ENCODE measurements at places on chromosomes 16 and 17.

- no peak for DNase-seq
These were observed 229.7 kb upstream of the CDH5 start for GRCh38 chr16:66136841-66137240.

GRCh38 chr17:49715216-49715615, 7.5 kb upstream of the SLC35B1 start:
- no peak for DNase-seq

DNA sequence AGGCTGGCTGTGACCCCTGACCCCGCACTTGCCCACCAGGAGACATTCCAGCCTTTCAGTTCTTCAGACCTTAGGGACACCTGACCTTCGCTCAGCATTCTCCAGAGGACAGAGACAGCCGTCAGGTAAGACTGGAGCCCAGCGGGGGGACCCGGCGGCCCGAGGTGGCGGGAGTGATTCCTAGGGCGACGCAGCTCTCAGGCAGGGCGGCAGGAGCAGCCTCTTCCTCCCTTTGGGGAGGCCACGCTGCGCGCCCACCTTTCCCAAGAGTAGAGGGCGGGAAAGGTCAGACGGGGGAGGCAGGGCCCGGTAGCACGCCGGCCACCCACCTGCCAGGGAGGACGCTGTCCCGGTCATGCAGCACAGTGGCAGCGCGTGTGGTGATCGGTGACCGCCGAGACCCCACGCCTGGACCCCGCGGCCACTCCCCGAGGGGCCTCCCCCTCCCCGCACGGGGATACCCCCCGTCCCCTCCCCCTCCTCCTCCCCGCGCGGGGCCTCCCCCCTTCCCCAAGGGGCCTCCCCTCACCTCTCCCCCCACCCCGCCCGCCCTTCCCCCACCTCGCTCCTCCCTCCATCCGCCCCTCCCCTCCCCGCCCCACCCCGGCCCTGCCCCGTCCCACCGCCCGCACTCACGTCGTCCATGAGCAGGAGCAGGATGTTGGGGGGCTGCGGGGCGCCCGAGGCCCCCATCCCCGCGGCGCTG, 472 bp downstream of the GALNS start:
- no peak for DNase-seq

DNA sequence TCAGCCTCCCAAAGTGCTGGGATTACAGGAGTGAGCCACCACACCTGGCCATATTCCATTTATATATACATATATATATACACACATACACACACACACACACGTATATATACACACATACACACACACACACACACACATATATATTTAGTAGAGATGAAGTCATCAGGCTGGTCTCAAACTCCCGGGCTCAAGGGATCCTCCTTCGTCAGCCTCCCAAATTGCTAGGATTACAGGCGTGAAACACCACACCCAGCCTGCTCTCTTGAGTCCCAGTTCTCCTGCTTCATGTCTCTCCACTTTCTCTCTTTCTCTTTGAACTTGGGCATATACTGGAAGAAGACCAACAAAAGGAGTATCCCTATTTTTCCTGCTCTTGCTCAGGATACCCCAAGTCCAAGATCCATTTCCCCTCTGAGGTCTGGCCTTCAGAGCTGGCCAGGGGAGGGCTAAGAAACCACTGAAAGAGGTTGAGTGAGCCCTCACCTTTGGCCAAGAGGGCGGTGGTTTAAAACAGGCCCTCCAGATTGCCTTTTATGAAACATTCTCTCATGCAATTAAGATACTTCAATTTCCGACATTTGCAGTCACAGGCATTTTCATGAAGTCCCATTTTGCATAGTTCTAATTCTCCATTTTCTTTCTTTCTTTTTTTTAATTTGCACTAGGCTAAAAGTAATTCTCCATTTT, 37.9 kb downstream of the CIBAR2 start:
- DNase-seq: no peak

DNA sequence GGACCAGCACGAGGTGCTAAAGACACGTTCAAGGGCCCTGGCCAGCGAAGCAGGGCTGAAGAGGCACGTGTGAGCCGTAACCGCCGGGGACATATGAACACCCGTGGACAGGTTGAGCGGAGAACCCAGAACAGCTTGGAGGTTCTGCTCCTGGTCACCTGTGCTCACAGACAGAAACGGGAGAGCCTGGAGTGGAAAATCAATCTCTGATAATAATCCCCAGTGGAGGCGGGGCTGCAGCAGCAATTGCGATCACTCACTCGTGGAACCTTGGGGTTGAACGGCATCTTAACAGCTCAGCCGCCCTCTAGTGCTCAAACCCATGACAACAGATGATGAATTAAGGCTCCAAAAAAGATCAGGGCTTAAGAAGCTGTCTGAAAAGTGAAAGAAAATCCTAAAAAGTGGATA, 25.6 kb downstream of the WIPI1 start:
- no peak for DNase-seq

DNA sequence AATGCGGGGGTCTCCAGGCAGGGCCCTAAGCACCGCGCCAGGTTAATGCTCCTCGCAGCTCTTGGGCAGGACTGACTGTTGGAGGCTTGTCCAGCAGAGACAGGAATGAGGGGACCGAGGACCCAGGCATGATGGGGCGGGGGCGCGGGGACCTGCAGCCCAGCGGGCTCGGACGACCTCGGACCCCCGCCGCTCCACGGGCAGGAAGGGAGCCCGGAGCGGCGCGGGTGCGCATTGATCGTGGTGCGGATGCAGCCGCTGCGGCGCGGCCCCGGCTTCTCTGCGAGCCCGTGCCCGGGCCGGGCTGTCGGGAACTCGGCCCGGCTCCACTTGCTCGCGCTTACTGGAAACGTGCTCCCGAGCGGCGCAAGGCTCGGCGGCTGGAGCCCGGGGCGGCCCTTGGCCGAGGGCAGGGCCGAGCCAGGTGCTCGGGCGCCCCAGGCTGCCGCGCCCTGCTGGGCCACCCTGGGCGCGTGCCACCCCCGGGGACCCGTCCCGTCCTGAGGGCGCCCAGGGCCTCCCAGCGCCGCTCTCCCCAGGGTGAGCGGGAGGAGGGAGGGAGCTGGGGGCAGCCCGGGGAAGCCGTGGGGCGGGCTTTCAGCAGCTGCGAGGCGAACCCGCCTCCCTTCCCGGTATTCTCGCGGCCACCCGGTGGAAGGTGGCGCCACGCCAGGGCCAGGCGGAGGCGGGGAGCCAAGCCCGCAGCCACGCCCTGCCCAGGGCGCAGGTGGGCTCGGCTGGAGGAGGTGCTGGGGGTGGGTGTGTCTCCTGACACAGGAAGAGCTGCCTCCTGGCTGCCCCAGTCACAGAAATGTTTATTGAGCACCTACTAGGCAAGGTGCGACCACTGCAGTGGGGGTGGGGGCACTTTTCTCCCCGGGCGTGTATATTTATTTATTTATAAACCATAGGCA, 45.9 kb downstream of the SOCS3 start:
- peak; percentile 75 for DNase-seq

DNA sequence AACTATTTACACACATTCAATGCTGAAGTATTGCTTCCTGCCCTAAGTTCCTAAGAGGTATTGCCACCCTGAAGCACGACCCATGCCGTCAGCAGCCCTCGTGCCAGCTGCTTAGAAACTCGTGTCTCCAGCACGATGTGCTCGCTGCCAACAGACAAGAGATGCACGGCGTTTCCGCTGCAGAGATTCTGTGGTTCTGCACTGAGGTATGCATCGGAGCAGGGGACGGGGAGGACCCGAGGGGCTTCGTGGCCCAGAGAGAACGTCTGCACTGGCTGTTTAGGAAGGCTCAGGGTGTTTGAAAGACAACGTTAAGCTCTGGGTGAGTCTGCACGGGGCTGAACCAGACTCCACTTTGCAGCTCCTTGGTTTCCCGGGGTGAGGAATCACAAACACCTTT, 82.7 kb upstream of the CREBBP start:
- no peak for DNase-seq

DNA sequence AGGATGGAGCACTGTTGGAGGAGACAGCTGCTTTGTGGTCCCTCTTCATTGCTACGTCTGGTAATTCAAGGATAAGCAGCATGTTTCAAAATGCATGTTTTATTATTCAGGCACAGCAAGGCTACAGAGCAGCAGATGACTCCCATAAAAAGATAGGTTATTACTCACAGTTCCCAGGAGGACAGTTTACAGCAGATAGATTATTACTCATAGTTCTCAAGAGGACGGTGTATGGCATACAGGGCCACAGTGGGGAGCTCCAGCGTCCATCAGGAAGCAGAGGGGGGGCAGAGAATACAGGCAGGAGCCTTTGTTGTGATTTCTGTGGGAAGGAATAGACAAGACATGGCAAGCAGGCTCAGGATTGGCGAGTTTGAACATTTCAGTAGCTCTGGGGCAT, 72.9 kb downstream of the DNAH9 start:
- no peak for DNase-seq

DNA sequence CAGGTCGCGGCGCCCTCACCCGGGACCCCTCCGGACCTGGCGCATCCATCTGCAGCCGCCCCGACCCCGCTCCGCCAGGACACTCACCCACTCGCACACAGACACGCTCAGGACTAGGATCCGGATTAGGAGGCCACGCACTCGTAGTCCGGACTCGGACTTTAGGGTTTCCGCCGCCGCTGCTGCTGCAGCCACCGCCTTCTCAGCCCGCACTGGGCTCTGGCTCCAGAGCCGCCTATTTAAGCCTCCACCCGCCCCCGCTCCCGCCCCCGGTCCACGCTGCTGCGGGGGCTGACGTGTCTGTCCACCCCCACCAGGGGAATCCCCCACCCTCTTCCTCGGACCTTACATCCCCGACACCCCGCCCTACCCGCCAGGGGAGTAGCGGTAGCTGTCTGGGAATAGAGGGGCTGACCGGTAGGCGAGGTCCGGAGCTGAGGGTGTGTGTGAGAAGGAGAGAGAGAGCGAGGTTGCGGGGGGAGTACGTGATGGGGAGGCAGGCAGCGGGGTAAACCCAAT, at the start of gene RRAD:
RRAD (minus strand) TSS at position 214 of the 519 bp plus-strand sequence. CDS start 356 bp downstream, outside the sequence.
- no peak for DNase-seq

DNA sequence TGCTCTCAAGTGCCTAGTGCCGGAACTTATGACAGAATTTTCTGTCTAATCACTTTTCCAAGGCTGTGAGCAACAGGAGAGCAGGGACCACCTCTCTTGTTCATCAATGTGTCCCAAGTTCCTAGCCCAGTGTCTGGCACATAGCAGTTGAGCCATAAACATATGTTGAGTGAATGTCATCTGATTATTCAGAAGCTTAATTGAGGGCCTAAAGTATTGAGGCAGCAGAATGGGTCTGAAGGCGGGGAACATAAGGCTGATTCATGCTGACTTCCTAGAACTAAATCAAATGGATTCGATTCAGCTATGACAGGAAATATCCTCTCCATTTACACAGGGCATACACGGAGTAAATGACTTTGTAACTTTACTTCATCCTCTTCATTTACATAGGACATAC, 438.0 kb upstream of the ZFHX3 start:
- no peak for DNase-seq

DNA sequence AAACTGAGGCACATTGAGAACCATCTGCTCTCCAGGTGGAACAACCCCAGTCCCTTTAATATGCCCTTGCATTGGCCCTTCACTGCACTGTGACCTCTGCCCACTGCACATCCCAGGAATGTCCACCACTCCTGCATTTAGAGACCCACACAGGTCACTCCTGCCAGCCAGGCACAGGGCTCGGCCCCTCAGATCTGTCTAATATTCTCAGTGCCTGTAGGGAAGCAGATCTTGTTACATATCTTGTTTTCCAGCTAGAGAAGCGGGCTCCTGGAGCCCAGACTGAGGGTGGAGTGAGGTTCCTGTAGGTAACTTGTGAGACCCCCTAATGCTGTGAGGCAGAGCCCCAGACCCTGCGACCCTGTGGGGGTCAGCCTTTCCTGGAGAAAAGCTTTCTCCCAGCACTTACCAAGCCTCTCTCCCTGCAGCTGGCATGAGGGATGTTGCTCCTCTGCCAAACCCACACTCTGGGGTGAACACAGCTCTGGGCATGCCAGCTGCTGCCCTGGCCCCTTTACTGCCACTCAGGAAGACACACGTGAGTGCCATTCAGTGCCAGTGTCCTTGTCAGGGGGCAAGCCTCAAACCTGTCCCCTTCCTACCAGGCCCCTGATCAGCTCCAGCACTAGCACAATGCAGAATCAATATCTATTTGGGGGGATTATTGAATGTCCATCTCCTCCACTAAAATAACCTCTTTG, 40.3 kb upstream of the CRHR1 start:
- DNase-seq: no peak

GRCh38 chr17:1509290-1509881, 7.0 kb downstream of the INPP5K start:
- no peak for DNase-seq

DNA sequence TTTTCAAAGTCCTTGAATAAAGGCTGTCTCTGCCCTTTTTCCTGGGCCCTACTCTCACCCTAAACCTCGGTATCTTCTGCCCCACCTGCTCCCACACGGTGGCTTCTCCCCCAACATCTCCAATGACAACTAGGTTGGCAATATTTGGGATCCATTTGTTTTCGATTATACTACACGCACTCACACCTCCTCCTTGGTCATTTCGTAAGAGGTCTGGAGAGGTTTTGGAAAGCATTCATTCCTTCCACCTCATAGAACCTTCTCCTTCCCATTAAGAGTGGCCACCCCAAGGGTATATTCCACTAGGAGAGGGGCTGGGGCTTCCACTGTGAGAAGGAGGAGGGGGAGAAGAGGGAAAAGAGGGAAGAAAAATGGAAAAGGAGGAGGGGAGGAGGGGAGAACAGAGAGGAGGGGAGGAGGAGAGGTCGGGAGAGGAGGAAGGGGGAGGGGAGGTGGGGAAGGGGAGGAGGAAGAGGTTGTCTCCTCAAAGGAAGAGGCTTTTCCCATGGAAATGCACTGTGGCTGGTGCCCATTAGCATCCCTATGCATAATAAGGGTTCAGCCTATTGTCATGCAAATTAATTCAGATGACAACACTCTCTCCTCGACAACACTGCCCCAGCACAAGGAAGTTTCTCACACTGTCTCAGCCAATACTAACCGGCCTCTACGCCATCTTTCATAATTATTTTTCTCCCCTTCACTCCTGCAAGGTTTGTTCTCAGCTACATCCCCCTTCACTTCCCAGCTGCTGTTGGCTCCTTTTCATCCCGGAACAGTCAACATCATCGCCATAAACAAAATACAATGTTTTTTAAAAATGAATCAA, 30.0 kb downstream of the SOX9 start:
- no peak for DNase-seq

GRCh38 chr17:864315-864714, 82.2 kb downstream of the MRM3 start:
- DNase-seq: no peak

DNA sequence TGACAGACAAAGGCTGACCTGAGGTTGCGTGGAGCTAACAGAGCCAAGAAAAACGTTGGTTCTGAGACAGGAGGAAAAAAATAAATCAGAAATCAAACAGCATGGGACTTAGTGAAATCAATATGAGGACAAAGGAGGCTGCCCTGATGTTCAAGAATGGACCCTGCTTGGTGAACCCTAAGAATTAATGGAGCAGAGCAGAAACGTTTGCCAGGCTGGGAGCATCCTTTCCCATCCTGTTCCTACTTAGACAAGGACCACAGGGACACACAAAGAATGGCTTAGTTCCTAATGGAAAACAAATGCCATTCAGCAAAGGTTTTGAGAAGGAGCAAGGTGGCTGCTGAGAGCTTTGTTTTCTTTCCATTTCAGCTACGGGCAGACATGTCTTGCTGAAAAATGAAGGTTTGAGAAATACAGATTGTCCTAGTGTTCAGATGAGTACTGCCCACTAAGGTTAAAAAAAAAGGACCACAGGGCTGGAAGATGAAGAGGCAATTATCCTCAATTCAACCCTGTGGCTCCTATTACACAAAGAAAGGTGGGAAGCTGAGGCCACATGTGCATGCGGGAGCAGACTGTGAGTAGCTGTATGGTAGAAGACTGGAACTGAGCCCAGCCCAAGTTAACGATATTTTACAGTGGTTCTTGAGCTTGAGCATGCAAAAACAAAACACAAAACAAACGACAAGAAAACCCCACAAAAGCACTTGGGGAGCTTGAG, 230.1 kb downstream of the SLC39A11 start:
- DNase-seq: no peak

Measured in stimulated activated CD8-positive, alpha-beta memory T cell treated with anti-CD3 and anti-CD28 coated beads, Interleukin-15, amount 100 ng/mL, for 48 hours (primary cell).